ENCODE measurements at places on chromosomes 6 and 20.

- DNase-seq: no peak
These were observed 134.9 kb downstream of the GMDS start for GRCh38 chr6:2110504-2110903.

DNA sequence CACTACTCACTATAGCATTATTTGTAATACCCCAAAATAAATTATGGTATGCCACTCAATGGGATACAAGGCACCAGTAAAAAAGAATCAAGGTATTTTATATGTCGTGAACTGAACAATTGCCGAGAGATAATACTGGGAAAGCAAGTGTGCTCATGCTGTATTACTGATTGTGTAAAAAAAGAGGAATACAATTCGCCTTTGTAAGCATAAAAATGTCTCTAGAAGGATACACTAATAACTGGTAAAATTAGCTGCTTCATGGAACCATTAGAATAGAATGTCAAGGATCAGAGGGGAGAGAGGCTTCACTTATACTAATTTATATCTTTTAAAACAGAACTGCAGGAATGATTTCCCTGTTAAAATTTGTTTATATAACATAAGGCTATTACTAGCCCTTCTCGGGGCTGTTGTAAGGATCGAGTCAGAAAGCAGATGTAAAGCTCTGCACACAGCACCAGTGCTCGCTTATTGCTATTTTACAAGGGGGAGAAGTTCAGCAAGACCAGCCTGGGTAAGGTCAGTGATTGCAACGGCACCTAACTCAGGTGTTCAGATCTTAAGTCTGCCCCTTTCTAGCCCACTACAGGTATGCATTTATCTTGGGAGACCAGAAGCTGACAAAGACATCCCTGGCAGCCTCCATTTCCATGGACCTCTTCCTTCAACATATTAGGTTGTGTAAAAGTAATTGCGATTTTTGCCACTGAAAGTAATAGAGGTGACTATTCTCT lies 61.6 kb downstream of the MYH7B start:
- no peak for DNase-seq

- no peak for DNase-seq
These were observed 5.5 kb downstream of the ELMO2 start for GRCh38 chr20:46400828-46401477.

GRCh38 chr6:74993136-74993535 lies 212.7 kb downstream of the COL12A1 start:
- DNase-seq: no peak

DNA sequence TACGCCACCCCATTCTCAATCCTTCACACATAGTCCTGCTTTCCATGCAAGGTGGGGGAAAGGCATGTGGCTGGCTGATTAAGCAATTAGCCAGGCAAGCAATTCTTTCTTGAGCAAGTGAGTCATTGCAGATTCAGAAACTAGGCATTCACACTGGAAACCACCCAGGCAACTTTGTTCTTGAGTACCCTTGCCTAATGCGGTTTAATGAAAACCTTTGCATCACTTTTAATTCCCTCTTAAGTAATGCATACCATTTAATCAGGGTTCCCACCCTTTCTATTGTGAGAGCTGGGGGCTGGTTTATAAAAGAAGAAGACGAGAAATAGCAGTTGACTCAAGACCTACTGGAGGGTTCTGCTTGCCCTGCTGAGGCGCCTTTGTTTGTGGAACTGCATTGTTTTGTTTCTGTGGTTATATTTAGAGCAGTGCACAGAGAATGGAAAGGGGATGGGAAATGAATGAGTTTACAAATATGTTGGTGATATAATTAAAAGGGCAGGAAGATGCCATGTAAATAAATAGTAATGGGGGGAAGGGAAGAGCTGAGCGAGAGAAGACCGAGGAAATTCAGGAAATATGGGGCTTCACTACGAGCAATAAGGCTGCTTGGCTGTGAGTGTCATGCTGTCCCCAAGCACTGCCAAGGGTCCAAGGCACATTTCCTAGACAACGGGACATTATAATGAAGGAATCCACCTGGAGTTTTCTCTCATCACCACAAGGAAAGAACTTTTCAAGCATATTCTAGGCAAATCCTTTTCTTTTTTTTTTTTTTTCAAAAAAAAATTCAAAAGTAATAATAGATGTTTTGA lies 48.8 kb upstream of the TSHZ2 start:
- no peak for DNase-seq

GRCh38 chr20:52530571-52530970 lies 339.0 kb upstream of the ZFP64 start:
- DNase-seq: no peak

- DNase-seq: no peak
These were observed 110.7 kb downstream of the KIF6 start for GRCh38 chr6:39614393-39614950.

Data from stimulated activated CD8-positive, alpha-beta memory T cell treated with anti-CD3 and anti-CD28 coated beads, Interleukin-4, amount 100 ng/mL, for 1 hour (primary cell).